ENCODE measurements at places on chromosomes 3 and 15. TPM values are rescaled to one million over a fixed set of nuclear protein-coding genes. Genes with fewer than 3 reads are reported as not detected.

DNA sequence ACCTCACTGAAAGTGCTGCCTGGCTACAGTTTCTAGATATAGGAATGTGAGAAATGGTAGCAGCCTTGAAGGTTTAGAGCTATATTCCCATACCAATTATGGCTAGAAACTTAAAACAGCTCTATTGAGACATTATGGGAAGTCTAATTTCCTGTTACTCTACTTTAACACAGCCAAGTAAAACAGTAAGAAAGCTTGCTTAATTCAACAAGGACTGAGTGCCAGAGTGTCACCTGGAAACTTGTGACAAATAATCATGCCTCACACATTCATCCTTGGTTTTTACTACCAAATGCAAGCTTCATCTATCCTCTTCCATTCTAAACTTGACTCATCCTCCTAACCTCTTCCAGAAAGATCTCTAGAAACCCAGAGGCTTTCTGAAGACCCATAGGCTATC, 41.7 kb downstream of the UBE3A start:
- no peak for DNase-seq
- peaks cover 8% of the 10 kb centered on the region for H3K4me1 ChIP-seq
- no peaks in the 10 kb centered on the region for H3K27me3 ChIP-seq
- H3K36me3 ChIP-seq: peaks cover 88% of the 10 kb centered on the region
- no peak overlapping the region for H3K27ac ChIP-seq

DNA sequence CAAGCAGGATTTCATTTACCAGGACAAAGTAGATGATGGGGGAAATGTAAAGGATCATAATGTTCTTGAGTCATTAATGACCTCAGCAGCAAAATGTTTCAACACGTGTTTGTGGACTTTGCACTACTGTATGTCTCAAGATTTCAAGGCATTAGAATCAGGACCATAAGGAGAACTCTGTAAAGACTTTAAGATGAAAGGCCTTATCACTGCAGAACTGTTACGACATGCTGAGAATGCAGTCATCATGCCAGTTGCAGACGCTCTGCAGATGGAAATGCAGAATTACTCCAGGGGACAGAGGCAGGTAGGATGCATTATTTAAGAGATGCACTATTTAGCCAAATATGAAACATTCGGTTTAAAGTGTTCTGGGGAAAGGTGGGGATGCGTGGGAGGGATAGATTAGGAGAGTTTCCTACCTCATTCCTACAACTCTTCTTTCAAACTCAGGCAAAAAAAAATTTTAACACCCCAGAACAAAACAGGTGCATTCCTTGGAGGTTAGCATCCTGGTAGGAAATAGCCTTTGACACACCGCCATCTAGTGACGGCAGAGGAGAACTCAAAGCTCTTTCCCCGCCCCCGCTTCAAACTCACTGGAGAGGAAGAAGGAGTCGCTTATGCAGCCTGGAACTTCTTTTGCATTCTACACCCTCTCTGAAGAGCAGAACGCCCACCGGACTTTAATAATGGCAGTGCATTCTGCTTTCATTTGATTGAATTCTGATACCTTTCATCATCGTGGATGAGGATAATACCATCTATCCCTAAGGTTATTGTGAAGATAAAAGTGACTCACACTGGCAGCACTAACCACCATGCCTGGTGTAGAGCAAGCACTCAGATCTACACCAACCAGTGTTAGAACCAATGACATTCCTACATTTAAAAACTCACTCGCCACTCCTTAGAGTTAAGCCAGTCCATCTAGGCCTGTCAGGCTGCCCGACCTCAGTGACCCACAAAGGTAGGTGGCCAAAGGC, 43.1 kb upstream of the TOPAZ1 start:
- no peak overlapping the region for H3K4me3 ChIP-seq
- H3K27me3 ChIP-seq: no peaks in the 10 kb centered on the region
- peaks cover 4% of the 10 kb centered on the region for H3K4me1 ChIP-seq
- no peak overlapping the region for H3K27ac ChIP-seq
- peak; percentile 93 for DNase-seq

DNA sequence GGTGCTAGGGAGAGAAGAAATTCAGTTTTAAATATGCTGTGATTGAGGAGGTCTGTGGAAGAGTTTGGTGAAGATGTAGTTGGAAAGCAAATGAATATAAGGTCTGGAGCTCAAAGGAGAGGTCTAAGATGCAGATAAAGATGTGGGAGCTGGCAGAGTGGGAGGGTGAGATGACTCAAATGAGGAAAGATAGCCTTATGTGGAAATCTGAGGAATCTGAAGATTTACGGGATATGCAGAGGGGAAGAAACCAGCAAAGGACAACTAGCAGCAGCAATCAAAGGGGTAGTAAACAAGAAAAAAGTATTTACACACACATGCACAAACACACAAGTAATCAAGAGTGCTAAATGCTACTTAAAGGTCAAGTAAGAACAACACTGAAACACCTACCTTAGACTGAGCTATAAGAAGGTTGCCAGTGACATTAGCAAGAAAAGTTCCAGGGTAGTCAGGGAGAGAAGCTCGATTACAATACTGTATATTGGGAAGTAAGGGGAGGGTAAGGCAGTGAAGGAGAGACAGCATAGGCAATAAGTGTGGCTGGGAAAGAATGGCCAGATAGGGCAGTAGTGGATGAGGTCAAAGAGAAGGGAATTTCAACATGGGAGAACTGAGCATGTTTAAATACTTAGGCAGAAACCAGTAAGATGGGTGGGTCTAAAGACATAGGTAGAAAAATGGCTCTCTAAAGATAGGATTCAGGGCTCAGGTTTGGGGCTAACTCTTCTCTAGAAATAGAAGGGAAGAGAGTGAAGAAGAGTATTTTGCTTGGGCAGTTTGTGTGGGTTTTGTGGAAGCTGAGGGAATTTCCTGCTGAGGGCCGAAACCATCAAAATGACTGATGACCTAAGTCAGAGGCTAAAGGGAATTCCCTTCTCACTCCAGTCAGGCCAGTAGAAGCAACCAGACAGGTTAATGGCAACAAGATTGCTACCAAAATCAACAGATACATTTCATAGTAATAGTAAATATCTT, 8.9 kb downstream of the CMTM6 start:
- peak overlapping the region; percentile 19 for H3K27ac ChIP-seq
- DNase-seq: no peak
- peaks cover 30% of the 10 kb centered on the region for H3K4me1 ChIP-seq

- H3K4me1 ChIP-seq: no peaks in the 10 kb centered on the region
- H3K27me3 ChIP-seq: no peaks in the 10 kb centered on the region
- no peak overlapping the region for H3K4me3 ChIP-seq
- no peak for DNase-seq
- no peak overlapping the region for H3K27ac ChIP-seq
These were observed 50.1 kb upstream of the CRTC3 start for GRCh38 chr15:90479656-90480055.

- no peak overlapping the region for H3K27ac ChIP-seq
- H3K27me3 ChIP-seq: no peaks in the 10 kb centered on the region
- no peaks in the 10 kb centered on the region for H3K4me1 ChIP-seq
- no peaks in the 10 kb centered on the region for H3K36me3 ChIP-seq
These were observed 23.0 kb upstream of the MUSTN1 start for GRCh38 chr3:52857864-52858263.

DNA sequence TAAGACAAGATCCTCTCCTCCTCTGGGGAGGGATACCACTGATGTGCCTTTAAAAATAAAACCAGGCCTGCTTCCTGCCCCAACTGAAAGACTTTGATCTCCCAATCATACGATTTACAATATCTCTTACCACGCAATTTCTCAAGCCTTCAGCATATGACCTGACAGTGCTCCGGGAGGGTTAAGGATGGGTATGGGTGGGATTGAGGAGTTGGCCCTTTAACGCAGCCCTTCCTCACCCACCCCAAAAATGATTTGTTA, 67.4 kb downstream of the LRIG1 start:
- peaks cover 69% of the 10 kb centered on the region for H3K4me1 ChIP-seq
- H3K4me3 ChIP-seq: no peak overlapping the region
- peak overlapping the region; percentile 4 for H3K27ac ChIP-seq
- no peaks in the 10 kb centered on the region for H3K36me3 ChIP-seq
- no peaks in the 10 kb centered on the region for H3K27me3 ChIP-seq

DNA sequence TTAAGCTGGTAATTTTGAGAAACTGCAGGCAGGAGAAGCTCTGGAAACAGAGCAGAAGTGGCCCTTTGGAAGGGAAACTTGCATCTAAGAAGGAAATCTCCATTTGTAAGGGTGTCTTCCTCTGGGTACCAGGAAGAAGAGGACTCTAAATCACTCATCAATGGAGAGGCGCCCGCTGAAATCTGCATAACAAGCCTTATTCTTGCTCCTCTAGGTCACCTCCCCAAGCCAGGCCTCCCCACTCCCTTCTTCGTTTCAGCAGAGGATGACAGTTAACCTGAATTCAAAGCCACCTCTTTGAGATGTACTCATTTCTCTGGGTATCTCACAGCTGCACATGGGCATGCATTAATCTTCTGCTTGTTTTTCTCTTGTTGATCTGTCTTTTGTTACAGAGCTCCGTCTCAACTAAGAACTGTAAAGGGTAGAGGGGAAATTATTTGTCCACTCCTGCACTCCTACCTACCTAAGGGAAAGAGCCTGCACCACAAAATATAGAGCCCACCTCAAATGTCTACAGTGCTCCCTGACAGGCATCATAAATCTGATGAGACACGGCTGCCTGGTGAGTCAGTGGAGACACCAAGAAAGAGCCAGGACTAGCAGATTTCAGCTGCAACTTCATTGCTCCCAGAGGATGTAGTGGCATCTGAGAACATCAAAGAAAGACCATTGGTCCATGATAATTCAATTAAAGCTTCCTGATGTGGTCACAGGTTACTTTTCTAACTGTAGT, 51.5 kb downstream of the GABRB3 start:
- no peak overlapping the region for H3K27ac ChIP-seq
- H3K36me3 ChIP-seq: no peaks in the 10 kb centered on the region
- DNase-seq: no peak
- no peaks in the 10 kb centered on the region for H3K4me1 ChIP-seq

DNA sequence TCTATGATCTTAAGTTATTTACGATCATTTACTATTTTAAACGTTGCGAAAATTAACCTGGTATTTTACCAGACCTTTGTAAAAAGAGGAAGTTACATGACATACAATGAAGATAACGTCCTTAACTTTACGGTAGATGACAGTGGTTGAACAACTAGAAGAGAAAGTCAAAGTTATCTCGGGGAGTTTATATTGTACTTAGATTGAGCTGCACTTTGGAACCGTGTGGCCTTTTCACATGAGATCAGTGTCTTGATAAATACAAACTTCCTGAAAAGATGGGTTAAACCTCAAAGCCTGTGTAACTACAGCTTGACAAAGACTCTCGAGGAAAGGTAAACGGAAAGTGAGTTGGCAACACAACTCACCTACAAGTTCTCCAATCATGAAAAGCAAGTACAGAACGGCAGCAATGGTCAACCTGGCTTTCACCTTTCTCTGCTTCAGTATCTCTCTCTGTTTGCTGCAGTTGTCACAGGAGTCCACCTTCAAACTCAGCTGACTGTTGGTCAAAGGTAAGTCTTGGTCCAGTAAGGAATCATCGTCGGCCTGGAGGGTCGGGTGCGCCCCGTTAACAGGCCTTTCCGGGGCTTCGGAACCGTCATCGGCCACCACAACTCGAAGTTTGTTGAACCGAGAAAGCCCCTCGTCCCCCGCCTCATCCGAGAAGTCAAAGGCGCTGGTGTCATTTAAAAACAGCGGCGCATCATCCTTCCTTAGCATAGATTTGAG, 793 bp downstream of the SLC30A4 start:
- no peak for DNase-seq
- no peak overlapping the region for H3K27ac ChIP-seq
- peak overlapping the region; percentile 47 for H3K4me3 ChIP-seq
- H3K4me1 ChIP-seq: peaks cover 11% of the 10 kb centered on the region
- no peaks in the 10 kb centered on the region for H3K36me3 ChIP-seq

- H3K27ac ChIP-seq: no peak overlapping the region
- H3K36me3 ChIP-seq: peaks cover 49% of the 10 kb centered on the region
- H3K4me1 ChIP-seq: peaks cover 11% of the 10 kb centered on the region
- no peak overlapping the region for H3K4me3 ChIP-seq
These were observed 70.7 kb downstream of the BLM start for GRCh38 chr15:90787881-90788280.

DNA sequence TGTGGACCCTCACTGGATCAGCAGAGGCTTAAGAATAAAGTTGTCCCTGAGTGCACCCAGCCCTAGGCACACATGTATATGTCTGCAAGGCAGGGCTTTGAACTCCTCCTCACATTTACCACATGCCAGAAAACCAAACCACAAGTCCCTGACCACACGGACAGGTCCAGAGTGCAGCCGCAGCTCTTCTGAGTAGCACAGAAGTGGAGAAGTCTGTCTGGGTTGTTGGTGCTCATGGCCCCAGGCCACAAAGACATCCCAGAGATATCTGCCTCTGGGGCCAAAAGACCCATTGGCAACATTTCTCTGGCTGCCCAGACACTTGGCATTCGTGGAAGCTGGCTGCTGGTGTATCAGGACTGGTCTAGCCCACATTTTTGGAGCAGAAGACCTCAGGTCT, 17.4 kb downstream of the SUSD5 start:
- no peaks in the 10 kb centered on the region for H3K4me1 ChIP-seq
- H3K27ac ChIP-seq: no peak overlapping the region
- H3K4me3 ChIP-seq: no peak overlapping the region
- no peaks in the 10 kb centered on the region for H3K36me3 ChIP-seq
- no peak for DNase-seq
- no peaks in the 10 kb centered on the region for H3K27me3 ChIP-seq

DNA sequence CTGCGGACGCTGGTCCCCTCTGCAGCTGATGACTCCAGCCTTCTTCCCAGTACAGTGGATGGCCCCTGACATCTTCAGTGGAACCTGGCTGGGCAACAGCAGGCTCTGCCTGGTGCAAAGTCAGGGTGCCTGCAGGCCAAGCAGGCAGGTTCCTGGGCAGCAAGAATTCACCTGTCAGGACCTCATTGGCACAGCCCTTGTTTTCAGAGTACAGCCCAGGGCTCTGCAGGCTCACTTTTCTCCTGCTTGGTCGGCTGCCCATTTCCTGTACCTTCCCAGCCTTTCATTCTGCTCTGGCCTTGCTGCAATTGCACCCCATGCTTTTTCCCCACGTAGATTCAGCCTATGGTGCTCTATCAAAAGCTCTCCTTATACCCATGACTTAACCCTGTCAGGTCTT, 56.0 kb downstream of the LRTM1 start:
- no peaks in the 10 kb centered on the region for H3K4me1 ChIP-seq
- DNase-seq: no peak
- no peak overlapping the region for H3K27ac ChIP-seq
- no peaks in the 10 kb centered on the region for H3K27me3 ChIP-seq

DNA sequence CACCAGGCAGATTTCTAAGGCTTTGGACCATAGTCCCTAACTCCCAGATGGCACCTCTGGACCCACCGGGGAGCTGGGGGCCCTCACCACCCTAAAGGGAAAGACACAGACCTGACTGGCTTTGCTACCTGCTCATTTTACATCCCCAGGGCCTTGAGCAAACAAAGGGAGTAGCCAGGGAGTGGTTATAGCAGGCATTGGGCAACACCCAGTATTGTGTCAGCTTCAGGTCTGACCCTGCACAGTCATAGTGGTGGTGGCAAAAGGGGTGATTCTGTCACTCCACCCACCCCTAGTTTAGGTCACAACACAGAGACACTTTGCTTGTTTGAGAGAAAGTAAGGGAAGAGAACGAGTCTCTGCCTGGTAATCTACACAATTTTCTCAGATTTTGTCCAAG, 352.5 kb downstream of the DIPK2A start:
- no peak overlapping the region for H3K4me3 ChIP-seq
- H3K27ac ChIP-seq: no peak overlapping the region
- no peaks in the 10 kb centered on the region for H3K36me3 ChIP-seq
- H3K27me3 ChIP-seq: no peaks in the 10 kb centered on the region
- H3K4me1 ChIP-seq: no peaks in the 10 kb centered on the region

ACAD11 gene
- 16.5 TPM for total RNA-seq

GOLGA8S gene
- not detected for total RNA-seq

ZPLD1 gene
- total RNA-seq: not detected
